Astrocyte (in vitro differentiated cells and primary cell): ENCODE measurements at places on chromosomes 4 and X. TPM values are rescaled to one million over a fixed set of nuclear protein-coding genes. Genes with fewer than 3 reads are reported as not detected.
A peak's percentile ranks its signal among the peaks of the same experiment; 100 is the strongest.

Gene SPIN4
- 3.1 and 4.9 TPM in 2 replicates for total RNA-seq

- DNase-seq: peak; percentile 96
Observed at GRCh38 chr4:15234856-15235126, 193.0 kb upstream of the C1QTNF7 start.

- DNase-seq: no peak
Observed at GRCh38 chr4:176744091-176744490, 48.6 kb downstream of the VEGFC start.

Gene GIMD1
- total RNA-seq: not detected in 2 replicates

DNA sequence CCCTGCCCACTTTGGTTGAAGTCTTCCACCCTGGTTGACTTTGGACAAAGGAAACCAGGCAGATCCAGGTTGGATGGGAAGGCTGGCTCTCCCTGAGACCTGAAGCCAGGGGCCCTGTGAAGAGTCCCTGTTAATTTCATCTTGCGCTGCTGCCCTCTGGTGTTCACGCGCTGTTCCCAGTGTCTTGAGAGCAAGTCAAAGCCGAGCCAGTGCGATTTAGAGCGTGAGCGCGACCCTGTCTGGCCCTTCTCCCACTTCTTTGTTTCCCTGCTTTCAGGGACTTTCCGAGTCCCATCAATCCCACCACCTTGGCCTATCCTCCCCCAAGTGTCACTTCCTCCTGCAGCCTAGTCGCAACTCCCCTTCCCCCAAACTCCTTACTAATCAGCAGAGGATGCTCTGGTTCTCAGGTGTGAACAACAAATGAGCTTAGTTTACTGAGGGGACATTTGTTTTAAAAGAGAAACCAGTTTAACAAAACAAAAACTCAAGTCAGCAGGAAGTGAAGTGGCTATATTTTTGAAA, 25.8 kb upstream of the CHRNA9 start:
- DNase-seq: peak; percentile 45

Gene IL3RA
- not detected in 2 replicates for total RNA-seq

DNA sequence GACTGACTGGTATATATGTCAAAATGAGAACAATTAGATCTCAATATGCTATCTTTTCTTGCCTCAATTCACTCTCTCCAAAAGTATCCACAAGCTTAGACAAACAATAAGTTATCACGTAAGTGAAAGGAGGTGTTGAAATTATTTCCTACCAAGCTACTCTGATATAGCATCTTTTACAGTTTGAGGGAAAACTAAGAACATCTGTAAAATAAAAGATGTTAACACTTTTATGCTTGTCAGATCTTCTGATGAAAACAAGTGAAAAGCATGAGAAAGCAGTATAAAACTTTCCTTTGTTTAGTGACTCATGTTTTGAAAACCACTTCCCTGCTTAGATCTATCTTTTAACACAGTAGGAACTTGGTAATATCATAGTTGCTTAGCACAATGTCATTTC, 8.4 kb upstream of the MAB21L2 start:
- peak; percentile 64 for DNase-seq

Gene TADA2B
- total RNA-seq: 18.0 and 19.8 TPM in 2 replicates

DNA sequence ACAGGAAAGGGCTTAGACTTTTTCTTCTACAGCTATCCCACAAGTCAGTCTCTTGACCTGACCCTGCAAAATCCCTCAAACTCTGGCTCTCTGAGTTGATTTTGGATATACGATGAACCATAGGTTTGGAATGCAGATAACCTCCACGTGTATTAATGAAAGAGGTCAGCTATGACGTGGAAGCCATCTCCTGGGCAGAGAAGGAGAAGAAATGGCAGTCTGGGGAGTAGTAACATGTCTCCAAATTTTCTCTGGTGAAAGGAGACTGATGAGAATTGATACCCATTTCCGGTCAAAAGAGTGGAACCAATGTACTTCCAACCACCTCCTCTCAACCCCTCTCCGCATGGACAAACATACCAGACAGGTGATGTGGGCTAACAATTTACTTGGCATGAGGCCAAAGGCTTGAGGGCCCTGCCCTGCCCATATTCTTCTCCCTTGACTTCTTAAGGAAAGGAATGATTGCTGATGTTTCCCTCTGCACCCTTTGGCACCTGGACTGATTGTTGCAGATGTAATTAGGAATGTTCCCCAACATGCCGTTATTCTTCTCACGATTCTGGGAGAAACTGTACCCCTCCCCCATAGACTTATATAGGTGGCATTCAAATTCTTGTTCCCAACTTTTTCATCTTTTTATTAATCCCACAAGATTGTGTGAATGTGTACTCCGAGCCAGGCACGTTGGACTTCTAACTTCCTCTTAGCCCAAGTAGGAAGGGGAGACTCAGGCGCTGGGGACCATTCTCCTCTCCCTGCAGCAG, 580 bp upstream of the PLS3 start:
- peak; percentile 57 for DNase-seq

DNA sequence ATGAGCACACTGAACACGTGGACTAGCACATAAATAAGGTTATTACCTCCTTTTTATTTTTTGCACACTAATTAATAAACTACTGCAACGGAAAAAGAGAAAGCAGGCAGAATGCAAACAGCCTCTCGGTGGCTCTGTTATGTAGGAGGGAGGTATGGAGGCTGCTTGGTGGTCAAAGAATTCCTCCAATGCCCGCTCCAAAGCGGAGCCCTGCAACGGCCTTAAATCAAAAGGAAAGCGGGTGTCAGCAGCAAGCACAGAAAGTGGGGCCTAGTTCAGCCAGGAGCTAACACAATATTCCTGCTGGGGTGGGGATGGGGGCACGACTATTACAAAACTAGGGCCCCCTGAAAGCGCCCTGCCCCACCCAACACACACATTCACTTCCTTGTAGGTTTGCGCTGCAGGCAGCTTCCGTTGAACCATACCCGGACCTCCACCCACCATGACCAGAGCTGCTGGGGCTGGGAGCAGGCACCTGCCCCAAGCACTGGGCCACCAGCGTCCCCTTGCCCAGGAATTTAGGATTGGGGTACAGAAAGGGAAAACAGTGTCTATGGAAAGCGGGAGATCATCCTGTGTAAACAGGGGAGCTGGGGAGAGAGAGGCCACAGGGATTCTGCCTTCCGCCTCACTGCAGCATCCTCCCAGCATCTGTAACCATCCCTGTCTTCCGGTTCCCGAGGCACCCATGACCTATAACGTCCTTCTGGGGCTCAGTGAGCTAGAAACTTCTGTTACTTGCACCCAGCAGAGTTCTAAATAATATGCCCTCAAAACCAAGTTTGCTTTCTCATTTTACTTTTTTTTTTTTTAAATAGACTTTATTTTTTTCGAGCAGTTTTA, 57.1 kb upstream of the DDX3X start:
- DNase-seq: no peak

GRCh38 chr4:138978028-138978585, 37.5 kb upstream of the NOCT start:
- no peak for DNase-seq

Gene FAM47A
- total RNA-seq: not detected in 2 replicates

DNA sequence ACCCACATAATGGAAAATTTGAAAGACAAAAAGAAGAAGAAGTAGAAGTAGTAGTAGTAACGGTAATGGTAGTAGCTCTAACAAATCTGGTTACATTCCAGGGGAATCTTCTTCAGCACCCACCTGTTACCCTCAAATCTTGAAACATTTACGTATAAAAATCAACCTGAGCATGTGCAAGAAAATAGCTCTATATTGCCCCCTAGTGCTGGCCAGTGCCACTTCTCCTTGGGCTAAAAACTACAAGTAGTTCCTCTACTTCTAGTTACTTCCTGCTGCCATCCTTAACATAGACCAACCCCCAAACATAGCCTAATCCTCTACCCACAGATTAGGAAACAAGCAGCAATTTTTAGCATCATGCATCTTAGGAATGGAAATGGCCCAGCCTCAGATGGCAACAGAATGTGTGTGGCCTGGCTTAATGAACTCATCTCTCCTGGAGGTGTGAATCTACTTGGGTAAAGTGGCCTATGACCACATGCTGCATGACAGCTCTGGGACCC, 3.1 kb downstream of the PDGFC start:
- DNase-seq: peak; percentile 78

Gene ANXA3
- 43.0 and 68.7 TPM in 2 replicates for total RNA-seq

DNA sequence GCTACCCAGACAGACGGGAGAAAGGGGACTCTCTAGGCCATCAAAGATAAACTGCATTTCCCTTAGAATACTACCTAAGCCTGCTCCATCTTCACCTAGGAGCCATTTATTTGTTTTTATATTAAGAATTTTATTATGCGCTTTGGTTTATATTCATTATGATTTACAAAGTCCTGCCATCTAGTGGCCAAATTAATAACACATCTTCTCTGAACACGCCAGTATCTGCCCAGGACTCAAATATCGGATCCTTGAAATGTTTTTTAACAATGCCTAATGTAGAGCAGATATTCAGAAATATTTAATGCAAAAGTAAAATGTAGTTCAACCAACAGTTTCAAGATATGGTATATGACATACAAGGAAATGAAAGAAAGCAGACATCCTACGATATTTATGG, 20.8 kb upstream of the PRPS2 start:
- DNase-seq: no peak

GRCh38 chr4:172874944-172875343, 293.7 kb upstream of the GALNT7 start:
- no peak for DNase-seq

GRCh38 chr4:187317799-187318198, 594.1 kb upstream of the FAT1 start:
- DNase-seq: no peak

DNA sequence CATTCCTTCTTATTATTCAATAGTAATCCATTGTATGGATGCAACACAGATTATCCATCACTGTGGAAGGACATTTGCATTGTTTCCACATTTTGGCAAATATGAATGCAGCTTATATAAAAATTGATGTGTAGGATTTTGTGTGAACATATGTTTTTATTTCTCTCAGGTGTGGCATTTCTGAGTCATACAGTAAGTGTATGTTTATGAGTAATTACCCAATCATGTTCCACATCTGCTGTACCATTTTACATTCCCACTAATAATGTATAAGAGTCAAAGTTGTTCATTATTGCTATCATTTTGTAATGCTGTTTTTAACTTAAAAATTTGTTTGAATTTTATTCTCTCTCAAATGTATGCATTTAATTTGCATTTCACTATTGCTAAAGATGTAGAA, 25.5 kb downstream of the MAGEA4 start:
- DNase-seq: no peak

GRCh38 chr4:81377191-81377590, 94.5 kb downstream of the RASGEF1B start:
- no peak for DNase-seq

- no peak for DNase-seq
Observed at GRCh38 chr4:169282429-169283113, 11.8 kb upstream of the SH3RF1 start.

Gene HMX1
- total RNA-seq: 0.25 TPM in 1 of 2 replicates, not detected in the other

GRCh38 chrX:15471028-15471427, 22.1 kb downstream of the PIR start:
- peak; percentile 49 for DNase-seq

GRCh38 chr4:70496231-70496630, 22.1 kb upstream of the AMTN start:
- no peak for DNase-seq

DNA sequence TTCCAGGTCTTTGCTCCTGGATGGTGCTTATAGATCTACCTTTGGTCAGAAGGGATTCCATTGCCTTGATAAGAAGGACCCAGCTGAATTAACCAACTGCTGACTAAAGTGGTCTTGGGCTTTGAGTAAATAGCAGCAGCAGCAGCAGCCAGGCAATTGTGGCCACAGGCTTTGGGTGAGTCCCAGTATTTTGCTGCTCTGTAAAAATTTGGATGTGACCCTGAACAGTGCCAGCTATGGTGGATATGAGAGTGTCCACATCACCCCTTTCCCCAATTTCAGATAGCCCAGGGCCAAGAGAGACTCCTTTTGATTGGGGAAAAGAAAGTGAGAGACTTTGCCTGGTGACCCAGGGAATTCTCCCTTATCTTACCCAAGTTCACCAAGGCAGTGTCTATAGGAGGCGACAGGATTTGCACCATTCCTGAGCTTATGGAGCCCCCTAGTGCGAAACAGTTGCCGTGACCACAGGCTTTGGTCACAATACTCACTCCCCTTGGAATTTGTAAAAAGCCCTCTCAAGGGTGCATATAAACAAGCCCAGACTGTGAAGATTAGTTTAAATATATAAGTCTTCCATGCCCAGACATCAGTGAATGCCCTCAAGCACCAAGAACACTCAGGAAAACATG, 518.0 kb downstream of the TMA16 start:
- DNase-seq: peak; percentile 20

Gene AMMECR1
- 14.7 and 16.0 TPM in 2 replicates for total RNA-seq

GRCh38 chrX:41322821-41323603, 10.9 kb upstream of the DDX3X start:
- no peak for DNase-seq

Gene KLHL5
- 67.5 and 70.8 TPM in 2 replicates for total RNA-seq

GRCh38 chr4:109640644-109641043, 62.6 kb downstream of the CASP6 start:
- no peak for DNase-seq

Gene ZDHHC15
- total RNA-seq: 0.77 and 0.89 TPM in 2 replicates

Gene GDPD2
- not detected in 2 replicates for total RNA-seq

DNA sequence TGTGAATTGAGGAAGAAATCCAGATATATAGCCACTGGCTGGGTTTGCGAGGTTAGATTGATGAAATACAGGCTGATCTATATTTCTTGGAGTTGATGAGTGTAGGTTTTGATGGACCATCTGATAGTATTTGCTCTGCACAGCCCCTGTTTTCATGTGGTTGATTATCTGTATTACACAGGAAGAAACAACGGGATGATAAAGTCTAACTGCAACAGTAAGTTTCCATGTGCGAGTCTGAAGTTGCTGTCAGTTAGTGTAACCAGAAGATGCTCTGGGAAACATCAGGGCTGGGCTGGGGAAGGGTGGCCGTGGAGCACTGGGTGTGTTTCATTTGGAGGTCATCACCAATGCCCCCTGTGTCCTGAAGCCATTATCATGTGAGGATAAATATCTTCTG, 148.4 kb upstream of the SFRP2 start:
- no peak for DNase-seq
